Stimulated activated naive CD4-positive, alpha-beta T cell treated with Interleukin-2 at 50 U/mL for 16 hours (primary cell): ENCODE measurements at places on chromosomes 12 and 14.

DNA sequence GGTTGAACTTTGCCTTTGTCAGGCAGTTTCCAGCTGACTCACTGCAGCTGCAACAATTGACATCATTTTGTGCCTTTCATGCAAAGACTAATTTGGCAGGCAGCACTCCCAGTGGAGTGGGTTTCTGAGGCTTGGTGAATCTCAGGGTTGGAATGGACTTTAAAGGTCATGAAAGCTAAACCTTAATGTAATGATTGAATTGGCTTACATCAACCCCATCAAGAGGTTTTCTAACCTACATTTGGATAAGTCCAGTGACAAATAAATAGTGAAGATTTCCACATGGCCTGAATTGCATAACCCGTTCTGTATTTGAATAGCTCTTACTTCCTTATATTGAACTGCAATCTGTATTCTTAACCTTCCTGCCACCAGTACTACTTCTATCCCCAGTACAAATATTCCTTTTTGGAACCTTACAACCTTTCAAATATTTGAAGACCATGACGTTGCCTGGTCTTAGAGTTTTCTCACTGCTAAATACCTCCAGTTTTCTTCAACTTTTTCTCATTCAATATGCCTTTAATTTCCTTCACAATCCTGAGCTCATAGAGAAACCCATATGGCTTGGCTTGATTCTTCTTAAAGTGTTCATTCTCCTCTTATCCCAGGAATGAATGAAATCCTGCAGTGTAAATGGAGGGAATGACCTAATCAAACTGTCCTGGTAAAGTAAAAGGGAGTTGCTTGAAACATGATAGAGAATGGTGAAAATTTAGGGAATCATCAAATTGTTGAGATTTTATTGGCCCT is 168.1 kb upstream of the NOVA1 start:
- DNase-seq, result no peak

- peak; percentile 17 for DNase-seq
Measured at GRCh38 chr14:52706286-52706685, 714 bp upstream of the PSMC6 start.

DNA sequence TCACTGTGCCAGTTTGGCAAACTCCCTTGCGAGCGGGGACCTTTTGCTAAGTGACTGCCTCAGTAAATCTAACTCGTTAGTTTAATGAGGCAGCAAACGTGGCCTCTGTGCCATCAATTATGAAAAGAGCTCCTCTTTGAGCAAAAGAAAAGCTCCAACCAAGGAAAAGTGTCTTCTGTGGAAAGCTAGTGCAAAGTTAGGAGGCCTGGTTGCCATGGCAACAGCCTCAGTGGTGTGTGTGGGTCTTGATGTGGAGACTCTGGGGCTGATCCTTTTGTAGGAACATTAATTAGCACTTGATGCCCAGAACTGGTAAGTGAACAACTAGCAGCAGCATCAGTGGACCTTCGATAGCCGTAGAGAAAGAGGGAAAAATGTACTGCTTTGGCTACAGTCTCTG is 145.7 kb downstream of the CHST11 start:
- DNase-seq, result no peak

- no peak for DNase-seq
Measured at GRCh38 chr12:44299524-44299923, 463.6 kb downstream of the TMEM117 start.

DNA sequence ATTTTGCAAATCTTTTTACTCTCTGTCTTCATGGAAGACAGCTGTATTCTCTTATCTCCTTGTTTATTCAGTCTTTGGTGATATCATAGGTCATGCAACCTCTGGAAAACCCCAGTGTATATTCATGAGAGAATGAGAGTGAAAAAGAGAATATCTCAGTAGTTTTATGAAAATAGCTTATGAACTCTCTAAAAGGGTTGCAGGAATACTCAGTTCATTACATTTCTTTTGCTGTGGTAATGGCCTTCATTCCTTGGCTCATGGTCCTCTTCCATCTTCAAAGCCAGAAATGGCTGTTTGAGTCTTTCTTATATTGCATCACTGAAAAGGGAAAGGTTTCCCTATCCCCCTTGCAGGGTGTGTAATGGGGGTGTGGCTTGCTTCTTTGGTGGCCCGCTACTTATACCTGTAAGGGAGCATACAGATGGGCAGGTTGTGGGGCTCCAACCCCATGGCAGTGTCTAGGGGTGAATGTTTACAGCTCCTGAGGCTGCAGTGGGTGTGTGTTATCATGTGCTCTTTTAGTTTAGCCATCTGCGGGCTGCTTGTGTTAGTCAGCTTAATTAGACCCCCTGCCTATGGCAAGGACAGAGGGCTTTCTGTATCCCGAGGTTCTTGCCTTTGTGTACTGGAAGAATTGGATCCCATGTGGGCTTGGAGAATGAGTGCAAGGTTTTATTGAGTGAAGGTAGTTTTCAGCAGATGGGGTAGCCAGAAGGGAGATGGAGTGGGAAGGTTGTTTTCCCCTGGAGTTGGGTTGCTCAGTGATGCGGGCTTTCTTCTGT is 150.2 kb downstream of the CCDC91 start:
- no peak for DNase-seq

DNA sequence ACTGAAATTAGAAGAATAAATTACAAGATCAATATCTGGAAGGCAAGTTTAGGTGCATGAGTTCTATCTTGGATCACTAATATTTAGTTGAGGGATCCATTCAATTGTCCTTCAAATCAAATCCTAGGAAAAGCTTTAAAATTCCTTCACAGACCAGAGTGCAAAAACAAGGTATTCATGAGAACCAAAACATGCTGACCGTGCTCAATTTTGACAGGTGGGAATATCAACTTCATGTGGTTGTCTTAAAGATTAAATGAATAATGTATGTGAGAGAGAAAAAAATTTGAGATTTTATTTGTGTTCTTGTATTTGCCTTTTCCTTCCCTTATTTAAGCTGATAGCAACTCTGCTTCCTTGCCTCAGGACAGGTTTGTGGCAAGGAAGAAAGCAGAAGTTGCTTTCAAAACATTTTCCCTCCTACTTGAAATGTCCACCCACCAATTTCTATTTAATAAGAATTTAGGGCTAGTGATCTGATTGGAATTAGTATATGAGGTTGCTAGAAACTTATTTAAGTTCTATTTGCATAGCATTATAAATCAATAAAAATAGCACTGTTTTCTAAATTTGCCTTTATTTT is 4.9 kb upstream of the PPP1R12A start:
- DNase-seq, result no peak

DNA sequence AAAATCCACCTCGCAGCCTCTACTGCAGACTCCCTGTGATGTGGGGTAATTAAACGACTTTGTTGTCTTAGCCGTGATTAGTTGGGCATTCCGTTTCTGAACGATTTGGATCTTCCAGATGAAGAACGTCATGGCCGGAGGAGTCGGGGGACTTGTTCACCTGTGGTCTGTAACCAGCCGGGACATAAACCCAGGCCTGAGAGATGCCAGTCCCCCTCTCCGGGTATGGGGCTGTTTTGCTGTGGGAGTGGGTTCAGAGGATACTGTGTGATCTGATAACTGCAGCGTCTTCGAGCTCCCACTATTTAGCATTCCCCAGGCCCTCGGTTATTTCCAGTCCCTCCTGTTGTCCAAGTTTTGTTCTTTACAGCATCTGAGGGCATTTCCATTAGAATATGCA is 96.1 kb downstream of the PIWIL1 start:
- no peak for DNase-seq

GRCh38 chr12:96578526-96579125 is 89.2 kb downstream of the CFAP54 start:
- no peak for DNase-seq

- no peak for DNase-seq
Measured at GRCh38 chr12:110741341-110742095, 1.2 kb downstream of the PPP1CC start.

GRCh38 chr12:105220929-105221290 is 15.1 kb downstream of the APPL2 start:
- DNase-seq, result no peak

DNA sequence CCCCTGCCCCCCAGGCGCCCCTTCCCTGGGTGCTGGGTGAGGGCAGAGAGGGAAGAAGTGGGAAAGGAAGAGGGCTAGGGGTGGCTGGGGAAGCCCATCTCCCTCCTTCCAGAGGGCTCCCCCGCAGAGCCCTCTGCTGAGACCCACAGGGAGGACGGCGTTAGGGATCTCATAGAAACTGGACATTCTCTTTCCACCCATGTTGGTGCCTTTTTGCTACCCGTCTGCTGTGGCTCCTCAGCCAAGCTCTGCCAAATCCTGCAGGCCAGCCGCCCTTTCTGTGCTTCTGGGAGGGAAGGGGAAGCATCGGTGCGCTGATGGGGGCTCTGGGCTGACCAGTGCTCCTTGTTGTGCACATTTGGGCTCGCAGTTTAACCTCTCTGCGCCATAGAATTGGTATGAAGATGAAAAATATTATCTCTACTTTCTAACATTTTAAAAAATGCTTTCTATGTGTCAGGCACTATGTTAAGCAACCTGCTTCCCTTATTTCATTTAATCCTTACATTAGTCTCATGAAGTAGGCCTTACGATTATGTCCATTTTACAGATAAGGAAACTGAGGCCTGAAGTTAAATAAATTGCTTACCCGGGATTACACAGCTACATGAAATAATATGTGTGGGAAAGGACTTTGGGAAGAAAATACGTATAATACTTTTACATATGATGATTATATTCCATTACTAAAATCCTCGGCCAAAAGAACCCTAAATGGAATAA is 981 bp downstream of the SLC48A1 start:
- no peak for DNase-seq

DNA sequence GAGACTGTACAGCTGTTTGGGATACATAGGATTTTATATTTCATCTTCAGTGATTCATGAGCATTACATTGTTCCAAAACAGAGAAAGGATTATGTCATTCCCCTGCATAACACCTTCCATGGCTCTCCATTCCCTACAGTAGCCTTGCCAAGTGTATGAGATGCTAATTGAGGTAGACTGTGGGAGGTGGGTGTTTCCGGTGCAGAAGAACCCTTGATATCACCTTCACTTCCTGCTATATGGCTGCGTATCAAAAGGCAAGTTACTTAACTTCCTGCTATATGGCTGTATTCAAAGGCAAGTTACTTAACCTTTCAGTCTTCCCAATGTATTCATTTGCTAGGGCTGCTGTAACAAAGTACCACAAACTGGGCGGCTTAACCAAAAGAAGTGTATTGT is 11.2 kb downstream of the FAR2 start:
- peak; percentile 5 for DNase-seq

- DNase-seq, result no peak
Measured at GRCh38 chr12:120367233-120367923, 1.6 kb downstream of the MSI1 start.

DNA sequence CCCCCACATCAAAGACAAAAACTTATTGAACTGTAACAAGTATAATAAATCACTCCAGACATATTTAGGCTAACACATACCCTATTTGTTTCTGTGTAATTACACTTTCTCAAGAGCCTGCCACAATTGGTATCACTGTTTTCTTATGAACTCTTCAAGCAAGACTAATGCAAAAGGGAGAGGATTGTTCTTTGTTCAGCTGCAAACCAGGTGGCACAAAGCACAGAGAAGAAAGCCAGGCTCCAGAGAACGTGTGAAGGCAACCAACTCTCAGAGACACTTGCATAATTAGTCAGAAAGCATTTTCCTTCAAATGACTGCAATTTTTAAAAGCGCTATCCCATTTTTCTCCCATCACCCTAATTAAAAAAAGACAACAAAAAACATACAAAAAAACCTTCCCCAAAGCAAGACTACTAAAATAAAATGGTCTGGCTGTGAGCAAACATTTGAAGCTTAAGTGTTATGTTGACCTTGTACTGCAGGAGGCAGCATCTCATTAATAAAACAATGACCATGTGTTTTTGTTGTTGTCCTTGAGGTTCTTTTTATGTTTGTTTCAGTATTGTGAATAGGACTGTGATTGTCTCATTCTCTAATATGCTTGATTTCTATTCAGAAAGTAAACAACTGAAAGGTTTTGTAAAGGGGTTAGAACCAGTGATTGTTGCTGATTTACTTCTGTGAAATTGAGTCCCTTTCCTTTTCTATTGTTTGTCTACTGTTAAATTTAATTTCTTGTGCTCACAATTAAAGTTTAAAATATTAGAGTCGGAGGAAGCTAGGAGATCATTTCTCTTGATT is 452.7 kb upstream of the PDE3A start:
- no peak for DNase-seq

DNA sequence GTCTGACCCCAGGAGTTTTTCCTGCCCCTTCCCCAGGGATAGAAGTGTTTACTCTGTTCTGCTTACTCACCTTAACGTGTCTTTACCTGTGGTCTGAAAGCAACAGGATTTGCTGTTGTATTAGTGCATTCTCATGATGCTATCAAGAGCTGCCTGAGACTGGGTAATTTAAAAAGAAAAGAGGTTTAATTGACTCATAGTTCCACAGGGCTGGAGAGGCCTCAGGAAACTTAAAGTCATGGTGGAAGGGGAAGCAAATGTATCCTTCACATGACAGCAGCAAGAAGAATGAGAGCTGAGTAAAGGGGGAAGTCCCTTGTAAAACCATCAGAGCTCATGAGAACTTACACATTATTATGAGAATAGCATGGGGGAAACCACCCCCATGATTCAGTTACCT is 240.4 kb downstream of the SNAPC1 start:
- no peak for DNase-seq

- no peak for DNase-seq
Measured at GRCh38 chr12:114480337-114481199, 74.6 kb upstream of the TBX5 start.

- DNase-seq, result no peak
Measured at GRCh38 chr12:4977102-4977501, 66.6 kb upstream of the KCNA5 start.

GRCh38 chr14:51283402-51284085 is 43.5 kb downstream of the TMX1 start:
- DNase-seq, result no peak

DNA sequence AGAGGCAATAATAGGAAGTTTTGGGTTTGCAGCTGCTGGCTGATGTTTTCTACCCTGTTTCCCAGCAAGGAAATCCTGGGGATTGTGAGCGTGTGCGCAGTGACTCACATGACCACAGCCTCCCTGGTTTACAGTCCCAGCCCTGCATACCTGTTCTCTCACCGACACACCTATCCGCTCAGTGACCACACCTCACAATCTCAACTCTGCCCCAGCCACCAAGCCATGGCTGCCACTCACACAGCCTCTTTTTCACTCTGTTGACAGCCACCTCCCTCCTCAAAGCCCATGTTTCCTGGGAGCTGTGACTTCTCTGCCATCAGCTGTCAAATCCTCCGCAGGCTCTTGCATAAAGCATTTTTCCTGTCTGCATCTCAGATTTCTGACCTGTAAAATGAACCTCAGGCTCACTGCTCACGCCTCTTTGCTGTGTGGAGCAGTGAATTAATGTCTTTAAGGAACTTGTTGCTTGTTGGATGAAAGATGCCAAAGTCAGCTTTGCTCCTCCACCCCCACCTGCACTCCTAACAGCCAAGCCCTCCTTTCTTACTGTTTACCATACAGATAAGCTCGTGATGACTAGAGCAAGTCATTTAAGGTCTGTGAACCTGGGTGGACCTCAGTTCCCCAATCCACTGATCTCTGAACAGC is 43.5 kb downstream of the B4GALNT3 start:
- no peak for DNase-seq
